Mammary microvascular endothelial cell (primary cell): ENCODE measurements at places on chromosomes 13 and 19. TPM values are rescaled to one million over a fixed set of nuclear protein-coding genes. Genes with fewer than 3 reads are reported as not detected.

Gene SPRY2
- 41.9 and 47.7 TPM in 2 replicates for total RNA-seq

Gene CD33
- not detected in 2 replicates for total RNA-seq

Gene LRG1
- total RNA-seq: 0.73 and 0.79 TPM in 2 replicates

Gene STOML3
- not detected in 2 replicates for total RNA-seq

Gene VMAC
- total RNA-seq: 2.8 and 3.0 TPM in 2 replicates

Gene ABCA7
- 6.1 and 13.3 TPM in 2 replicates for total RNA-seq

Gene LILRB3
- total RNA-seq: not detected in 2 replicates

Gene BLOC1S3
- 4.3 and 9.6 TPM in 2 replicates for total RNA-seq

Gene ATXN8OS
- total RNA-seq: not detected in 2 replicates

Gene GPR183
- total RNA-seq: 0.05 TPM in 1 of 2 replicates, not detected in the other

Gene MAST1
- total RNA-seq: 2.6 TPM in 1 of 2 replicates, not detected in the other

Gene UBE2L5
- 0.73 TPM in 1 of 2 replicates, not detected in the other for total RNA-seq

Gene OLFM4
- total RNA-seq: not detected in 2 replicates

Gene LYL1
- 125 and 131 TPM in 2 replicates for total RNA-seq

Gene TEKTIP1
- not detected in 2 replicates for total RNA-seq

Gene PRTN3
- not detected in 2 replicates for total RNA-seq

Gene DOHH
- total RNA-seq: 30.4 and 35.4 TPM in 2 replicates

Gene ZNF560
- not detected in 2 replicates for total RNA-seq

Gene COL4A1
- total RNA-seq: 954 and 965 TPM in 2 replicates

Gene PODNL1
- total RNA-seq: 1.1 TPM in 1 of 2 replicates, not detected in the other

Gene ZNF784
- total RNA-seq: 4.5 and 5.0 TPM in 2 replicates

Gene SIGLEC6
- not detected in 2 replicates for total RNA-seq

Gene PRR22
- 0.44 and 0.60 TPM in 2 replicates for total RNA-seq

Gene MUC16
- total RNA-seq: not detected in 2 replicates

Gene DCT
- total RNA-seq: not detected in 2 replicates

Gene ZNF471
- total RNA-seq: 1.1 and 1.4 TPM in 2 replicates

Gene LMTK3
- total RNA-seq: 0.05 TPM in 1 of 2 replicates, not detected in the other

Gene ACP7
- total RNA-seq: 0.10 and 0.33 TPM in 2 replicates

Gene ZNF274
- total RNA-seq: 16.3 and 16.8 TPM in 2 replicates

Gene ZNF8
- total RNA-seq: 3.1 and 3.5 TPM in 2 replicates

Gene TRAPPC2B
- 21.3 and 23.6 TPM in 2 replicates for total RNA-seq

Gene CFAP97D2
- 0.10 and 0.27 TPM in 2 replicates for total RNA-seq

Gene KLK12
- total RNA-seq: not detected in 2 replicates

Gene RNF17
- total RNA-seq: not detected in 2 replicates

Gene F7
- not detected in 2 replicates for total RNA-seq

Gene ZNF575
- total RNA-seq: 0.07 and 0.15 TPM in 2 replicates
